ENCODE measurements at places on chromosomes 1 and 21. TPM values are rescaled to one million over a fixed set of nuclear protein-coding genes. Genes with fewer than 3 reads are reported as not detected.

The MYOG gene
- not detected for polyA plus RNA-seq

- H3K4me1 ChIP-seq, result no peaks in the 10 kb centered on the region
- no peaks in the 10 kb centered on the region for H3K27me3 ChIP-seq
- H3K4me3 ChIP-seq, result no peak overlapping the region
- no peaks in the 10 kb centered on the region for H3K36me3 ChIP-seq
- DNase-seq, result no peak
These were observed 111.3 kb upstream of the WARS2 start for GRCh38 chr1:119251751-119252150.

The LAX1 gene
- polyA plus RNA-seq, result 7.9 TPM

DNA sequence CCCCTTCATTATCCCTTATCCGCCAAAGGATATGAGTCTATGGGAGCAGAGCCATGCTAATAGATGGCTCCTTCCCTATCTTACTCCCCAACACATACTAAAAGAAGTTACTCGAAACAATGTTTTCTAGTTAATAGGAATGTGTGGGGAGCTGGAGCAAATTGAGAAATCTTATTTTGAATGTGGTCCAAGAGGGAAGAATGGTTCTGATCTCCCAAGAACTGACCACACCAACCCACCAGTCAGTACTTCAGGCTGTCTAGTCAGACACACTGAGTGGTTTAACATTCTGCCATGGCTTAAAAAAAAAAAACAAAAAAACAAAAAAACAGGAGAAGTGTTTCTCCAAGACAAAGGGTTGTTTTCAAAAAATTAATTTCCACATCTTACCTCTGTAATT lies 31.5 kb upstream of the DNASE2B start:
- H3K4me1 ChIP-seq, result peaks cover 3% of the 10 kb centered on the region
- H3K4me3 ChIP-seq, result no peak overlapping the region
- no peak overlapping the region for H3K27ac ChIP-seq
- no peaks in the 10 kb centered on the region for H3K27me3 ChIP-seq

DNA sequence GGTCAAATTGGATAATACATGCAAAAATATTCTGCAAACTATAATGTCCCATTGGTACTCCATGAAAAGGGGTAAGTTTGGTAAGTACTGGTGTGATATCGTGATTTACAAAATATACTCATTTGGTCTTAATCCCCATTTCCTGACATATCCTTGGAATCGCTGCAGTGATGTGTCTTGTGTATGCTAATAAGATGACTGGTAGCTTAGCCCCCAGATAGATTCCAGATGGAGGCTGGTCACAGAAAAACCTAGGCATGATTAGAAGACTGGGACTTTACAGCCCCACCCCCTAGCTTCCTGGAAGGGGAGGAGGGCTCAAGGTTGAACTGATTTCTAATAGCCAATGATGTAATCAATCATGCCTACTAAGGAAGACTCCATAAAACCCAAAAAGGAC lies 3.0 kb downstream of the VAMP4 start:
- H3K4me3 ChIP-seq, result no peak overlapping the region
- DNase-seq, result no peak
- H3K4me1 ChIP-seq, result peaks cover 44% of the 10 kb centered on the region
- no peaks in the 10 kb centered on the region for H3K27me3 ChIP-seq
- peak overlapping the region; percentile 69 for H3K27ac ChIP-seq
